ENCODE measurements at places on chromosomes 4 and X.

- DNase-seq: peak; percentile 19
Observed at GRCh38 chr4:140372751-140373327, 607 bp upstream of the SCOC start.

DNA sequence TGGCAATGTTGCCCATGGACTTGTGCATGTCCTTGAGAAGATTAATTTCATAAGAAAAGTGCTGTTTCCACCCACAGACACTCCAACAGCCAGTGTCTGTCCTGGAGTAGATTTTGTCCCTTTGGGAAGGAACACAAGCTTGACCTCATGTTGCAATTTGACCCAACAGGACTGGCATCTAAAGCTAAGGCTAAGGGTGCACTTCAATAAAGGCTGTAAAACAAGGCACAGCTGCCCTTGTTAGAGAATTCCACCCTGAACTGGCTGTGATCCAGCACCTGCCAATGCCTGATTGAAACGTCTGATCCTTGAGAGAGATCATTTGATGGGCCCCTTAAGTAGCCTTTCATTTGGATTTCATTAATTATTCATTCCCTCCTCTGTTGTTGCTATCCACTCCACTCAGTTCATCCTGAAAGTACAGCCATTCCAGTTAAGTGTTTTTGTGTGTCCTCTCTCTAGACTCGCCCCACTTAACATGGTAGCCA is 56.2 kb downstream of the CD99L2 start:
- no peak for DNase-seq

DNA sequence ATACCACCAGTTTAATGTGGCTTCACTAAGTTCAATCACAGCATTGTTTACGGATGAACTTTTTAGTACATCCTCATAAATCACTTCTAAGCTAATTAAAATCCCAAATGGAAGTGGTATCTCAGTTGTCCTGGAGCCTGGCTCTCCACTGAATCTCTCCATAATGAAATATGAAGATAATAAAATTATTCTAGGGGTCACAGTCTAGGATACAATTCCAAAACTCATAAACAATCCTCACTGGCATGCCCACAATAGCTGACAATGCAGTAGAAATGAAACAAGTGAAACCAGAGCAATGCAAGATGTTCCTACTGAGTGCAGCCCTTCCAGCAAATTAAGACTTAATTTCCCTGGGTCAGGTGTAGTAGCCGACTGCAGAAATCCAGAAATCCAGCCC is 47.3 kb upstream of the FAM9B start:
- DNase-seq: no peak

GRCh38 chrX:43002526-43003203 is 224.7 kb upstream of the PPP1R2C start:
- no peak for DNase-seq

DNA sequence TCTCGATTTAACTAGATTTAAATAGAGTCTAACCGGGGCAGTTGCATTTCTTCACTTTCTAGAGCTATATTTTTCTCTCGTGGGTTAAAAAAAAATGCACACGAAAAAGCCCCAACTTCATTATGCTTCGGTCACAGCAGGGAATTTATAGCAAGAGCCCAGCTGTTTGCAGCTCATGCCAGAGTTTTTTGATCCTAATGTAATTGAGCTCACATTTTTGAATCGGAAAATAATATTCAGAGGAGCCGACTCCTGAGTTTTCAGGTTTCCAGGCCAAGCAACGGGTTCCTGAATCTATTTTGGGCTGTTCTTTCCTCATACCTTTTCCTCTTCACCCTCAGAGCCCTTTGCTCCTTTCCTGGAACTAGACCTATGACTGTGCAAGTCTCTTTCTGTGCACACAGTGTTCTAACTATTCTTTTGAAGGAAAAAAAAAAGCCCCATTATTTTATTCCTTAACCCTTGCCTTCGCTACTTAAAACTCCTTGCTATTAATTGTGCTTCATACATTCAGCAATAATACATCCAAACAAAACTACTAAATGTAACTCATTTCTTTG is 27.5 kb upstream of the ESX1 start:
- DNase-seq: no peak

DNA sequence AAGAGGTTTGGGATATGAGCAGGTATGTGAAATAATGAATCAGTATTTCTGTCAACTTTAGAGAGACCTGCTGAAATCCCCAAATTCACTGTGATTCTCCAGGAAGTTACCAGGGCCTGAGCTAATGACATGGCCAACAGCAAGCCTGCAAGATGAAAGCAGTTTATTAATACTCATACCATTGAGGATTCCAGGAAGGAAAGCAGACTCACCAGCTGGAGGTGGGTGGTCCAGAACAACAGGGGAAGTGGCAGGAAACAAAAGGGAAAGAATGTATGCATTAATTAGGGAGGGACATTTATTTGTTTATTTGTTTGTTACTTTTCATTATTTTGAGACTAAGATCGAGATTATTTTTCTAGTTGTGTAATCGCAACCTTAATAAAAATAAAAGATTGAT is 196.6 kb upstream of the AGA start:
- no peak for DNase-seq

DNA sequence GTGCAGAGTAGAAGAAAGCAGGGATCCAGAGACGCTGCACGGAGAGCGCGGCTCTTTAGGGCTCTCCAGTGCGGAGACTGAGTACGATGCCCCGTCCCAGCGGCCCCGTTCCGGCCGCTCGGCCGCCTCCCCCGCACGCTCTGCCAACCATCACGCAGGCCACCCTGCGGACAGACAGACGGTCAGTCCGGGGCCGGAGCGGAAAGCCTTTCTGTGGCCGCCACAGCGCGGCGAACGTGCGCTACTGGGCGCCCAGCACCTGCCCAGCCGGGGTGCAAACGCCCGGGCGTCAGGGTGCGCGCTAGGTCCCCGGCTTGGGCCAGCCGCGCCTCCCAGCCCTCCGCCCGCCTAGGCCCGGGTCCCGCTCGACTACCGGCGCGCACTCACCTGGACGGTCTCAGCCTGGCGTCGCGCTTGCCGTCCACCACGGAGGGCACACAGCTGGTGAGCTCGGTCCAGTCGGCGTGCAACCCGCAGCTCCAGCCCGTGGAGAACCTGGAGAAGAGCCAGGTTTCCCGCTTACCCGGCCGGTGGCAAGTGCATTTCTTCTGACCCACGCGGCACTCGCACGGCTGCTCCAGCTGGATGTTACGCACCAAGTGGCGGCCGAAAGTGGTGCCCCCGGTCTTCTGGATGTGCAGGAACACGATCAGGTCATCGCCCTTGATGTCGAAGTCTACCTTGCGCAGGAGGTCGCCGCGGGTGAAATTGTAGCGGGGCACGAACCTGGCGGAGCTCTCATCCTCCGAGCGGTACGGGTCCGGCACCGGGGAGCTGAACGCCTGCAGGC is 1.8 kb downstream of the HS6ST2 start:
- no peak for DNase-seq

- no peak for DNase-seq
Observed at GRCh38 chr4:38715050-38715449, 51.1 kb downstream of the KLF3 start.

DNA sequence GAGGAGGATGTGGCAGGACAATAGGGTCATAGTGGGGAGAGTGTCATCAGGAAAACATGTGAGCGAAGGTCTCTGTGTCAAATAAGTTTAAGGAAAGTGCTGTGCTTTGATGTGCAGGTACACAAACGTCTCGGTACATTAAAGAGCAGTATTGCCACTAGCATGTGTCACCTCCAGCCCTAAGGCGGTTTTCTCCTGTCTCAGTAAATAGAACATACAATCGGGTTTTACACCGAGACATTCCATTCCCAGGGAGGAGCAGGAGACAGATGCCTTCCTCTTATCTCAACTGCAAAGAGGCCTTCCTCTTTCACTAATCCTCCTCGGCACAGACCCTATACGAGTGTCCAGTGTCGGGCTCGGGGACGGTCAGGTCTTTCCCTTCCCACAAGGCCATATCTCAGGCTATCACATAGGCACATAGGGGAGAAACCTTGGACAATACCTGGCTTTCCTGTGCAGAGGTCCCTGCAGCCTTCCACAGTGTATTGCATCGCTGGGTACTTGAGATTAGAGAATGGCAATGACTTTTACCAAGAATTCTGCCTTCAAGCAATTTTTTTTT is 684.5 kb downstream of the PDHA2 start:
- no peak for DNase-seq

DNA sequence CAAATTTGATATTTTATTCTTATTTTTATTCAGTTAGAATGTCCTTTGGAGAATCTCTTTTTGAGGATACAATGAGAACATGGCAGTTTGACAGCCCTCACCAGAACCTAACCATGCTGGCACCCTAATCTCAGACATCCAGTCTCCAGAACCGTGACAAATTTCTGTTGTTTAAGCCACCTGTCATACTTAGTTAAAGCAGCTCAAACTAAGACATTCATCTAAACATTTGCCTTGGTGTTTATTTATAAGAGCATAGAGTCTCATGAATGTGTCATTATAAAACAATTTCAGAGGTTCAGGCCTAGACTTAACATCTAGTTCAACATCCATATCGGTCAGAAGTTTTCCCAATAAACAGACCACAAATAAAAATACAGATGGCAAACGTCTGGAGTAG is 125.1 kb upstream of the FUNDC1 start:
- no peak for DNase-seq

GRCh38 chr4:147090486-147090885 is 144.8 kb upstream of the TTC29 start:
- no peak for DNase-seq

DNA sequence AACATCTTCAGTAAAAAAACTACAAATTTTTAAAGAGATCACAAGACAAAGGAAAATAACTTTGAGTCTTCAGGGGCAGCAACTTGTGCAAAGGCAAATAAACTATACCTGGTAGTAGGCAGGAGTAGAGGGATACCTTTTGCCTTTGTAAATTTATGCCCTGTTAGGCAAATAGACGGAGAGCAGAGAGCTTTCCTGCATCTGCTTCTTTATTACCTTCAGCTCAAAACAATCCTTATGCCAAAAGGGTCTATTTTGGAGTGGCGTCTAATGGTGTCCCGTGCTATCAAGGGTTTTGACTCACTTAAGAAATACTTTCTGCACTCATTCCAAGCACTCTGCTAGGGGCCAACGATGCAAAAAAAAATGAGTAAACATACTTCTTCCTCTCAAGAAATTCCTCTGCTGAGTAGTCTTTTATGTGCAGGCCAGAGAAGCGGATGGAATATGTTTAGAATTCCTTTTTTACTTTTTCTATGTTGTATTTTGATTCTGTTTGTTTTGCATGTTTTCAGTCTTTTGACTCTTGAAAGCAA is 131.9 kb downstream of the ANXA5 start:
- DNase-seq: peak; percentile 10

DNA sequence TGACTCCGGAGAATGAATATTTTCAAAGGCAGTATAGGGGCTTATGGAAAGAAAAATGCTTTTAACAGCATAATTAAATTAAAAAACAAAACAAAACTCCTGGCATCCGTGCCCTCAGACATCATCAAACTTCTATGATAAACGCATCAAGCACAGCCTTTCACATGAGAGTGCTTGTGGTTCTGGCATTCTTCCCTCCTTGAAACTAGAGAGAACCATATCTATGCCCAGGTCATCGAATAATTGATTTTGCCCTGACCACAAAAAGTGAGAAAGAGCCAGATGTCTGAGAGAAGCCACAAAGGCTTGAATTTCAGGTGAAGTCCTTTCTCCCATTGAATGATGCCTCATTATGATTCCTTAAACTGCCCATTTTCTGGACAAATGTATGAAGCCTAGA is 286.8 kb downstream of the CBLL2 start:
- no peak for DNase-seq

- DNase-seq: peak; percentile 13
Observed at GRCh38 chrX:103831803-103832544, at the start of gene RAB9B. TSS of gene RAB9B (minus strand) at chrX:103832257. CDS start at chrX:103825784, 6,473 bp downstream.

GRCh38 chrX:103586314-103586646 is 965 bp downstream of the TCEAL4 start:
- no peak for DNase-seq

GRCh38 chr4:99615170-99615820 is 40.7 kb downstream of the MTTP start:
- DNase-seq: no peak

DNA sequence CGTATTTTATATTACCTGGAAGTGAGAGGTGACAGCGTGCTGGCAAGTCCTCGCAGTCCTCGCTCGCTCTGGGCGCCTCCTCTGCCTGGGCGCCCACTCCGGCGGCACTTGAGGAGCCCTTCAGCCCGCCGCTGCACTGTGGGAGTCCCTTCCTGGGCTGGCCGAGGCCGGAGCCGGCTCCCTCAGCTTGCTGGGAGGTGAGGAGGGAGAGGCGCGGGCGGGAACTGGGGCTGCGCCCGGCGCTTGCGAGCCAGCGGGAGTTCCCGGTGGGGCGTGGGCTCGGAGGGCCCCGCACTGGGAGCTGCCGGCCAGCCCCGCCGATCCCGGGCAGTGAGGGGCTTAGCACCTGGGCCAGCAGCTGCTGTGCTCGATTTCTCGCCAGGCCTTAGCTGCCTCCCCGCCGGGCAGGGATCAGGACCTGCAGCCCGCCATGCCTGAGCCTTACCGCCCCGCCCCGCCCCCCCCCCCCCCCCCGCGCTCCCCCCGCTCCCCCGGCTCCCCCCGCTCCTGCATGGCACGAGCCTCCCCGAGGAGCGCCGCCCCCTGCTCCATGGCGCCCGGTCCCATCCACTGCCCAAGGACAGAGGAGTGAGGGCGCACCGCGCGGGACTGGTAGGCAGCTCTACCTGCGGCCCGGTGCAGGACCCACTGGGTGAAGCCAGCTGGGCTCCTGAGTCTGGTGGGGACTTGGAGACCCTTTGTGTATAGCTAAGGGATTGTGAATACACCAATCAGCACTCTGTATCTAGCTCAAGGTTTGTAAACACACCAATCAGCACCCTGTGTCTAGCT is 298.9 kb upstream of the MAGEB16 start:
- no peak for DNase-seq

GRCh38 chr4:184983672-184984356 is 34.5 kb upstream of the HELT start:
- peak; percentile 27 for DNase-seq

DNA sequence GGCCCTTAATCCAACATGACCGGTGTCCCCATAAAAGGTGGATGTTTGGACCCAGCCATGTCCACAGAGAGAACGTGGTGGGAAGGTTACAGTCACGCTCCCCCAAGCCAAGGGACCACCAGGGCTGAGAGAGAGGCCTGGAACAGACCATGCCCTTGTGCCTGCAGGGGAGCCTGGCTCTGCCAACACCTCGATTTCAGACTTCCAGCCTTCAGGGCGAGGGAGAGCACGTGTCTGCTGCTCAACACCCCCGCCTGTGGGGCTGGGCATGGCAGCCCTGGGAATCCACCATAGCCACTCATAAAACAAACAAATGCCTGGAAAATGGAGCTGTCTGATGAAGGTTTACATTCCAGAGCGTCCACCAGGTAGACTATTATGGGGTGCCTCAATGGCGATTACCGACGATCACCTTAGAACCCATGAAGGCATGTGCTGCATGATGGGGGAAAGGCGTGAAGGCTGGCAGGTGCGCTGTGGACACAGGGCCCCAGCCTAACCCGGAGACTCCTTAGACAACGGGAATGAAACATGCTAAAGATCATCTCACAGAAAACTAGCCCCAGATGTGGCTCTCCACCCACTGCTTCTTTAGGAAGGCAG is 42.3 kb upstream of the HMX1 start:
- no peak for DNase-seq

DNA sequence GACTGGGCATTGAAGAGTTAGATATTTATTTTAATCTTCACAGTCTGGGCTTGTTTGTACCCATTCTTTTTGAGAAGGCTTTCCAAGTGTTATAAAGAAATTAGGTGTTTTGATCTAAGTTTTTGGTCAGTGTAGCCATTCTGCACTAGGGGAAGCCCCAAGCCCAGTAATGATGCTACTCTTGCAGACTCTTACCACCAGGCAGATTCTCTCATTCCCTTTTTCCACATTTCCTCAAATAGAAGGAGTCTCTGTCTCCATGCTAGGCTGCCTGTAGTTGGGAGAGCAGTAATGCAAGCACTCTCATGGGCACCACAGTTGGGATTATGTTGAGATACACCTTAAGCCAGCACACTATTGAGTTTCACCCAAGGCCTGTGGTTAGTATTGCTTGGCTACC is 21.5 kb downstream of the CDX4 start:
- DNase-seq: no peak

Measured in brain microvascular endothelial cell (primary cell).